ENCODE measurements at places on chromosomes 16 and 17.

- DNase-seq = no peak
These were observed 3.9 kb downstream of the GFAP start for GRCh38 chr17:44911133-44912001.

DNA sequence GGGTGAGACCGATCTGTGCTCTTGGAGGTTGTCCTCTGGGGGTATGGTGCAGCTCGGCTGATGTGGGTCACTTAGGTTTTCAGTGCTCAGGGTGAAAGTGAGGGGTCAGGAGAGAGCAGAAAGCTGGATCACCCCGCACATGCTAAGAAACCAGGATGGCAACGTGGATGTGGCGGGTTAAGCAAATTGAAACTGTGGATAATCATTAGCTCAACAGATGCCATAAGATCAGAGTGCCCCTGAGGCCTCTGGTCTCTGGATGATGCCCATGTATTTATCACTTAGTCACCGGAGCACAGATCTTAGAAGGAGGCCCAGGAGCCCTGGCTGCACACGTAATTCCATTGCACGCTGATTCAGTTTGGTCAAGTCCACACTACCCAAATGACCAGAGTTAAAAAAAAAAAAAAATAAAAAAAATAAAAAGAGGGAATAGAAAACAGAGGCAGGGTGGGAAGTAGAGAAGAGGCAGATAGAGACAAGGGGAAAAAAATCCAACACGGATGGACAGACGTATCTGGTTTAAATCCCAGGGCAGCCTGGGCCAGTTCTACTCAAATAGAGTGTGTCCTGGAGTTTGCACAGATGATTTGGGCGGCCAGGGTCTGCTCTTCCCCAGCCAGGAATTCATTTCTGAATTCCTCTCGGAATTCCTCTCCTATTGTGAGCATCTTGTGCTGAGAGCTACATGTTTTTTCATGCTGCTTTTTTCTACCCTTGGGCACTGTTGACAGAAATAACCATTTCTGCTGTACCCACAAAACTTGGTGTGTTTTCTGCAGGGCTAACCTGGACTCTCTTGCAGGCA lies 378.3 kb downstream of the CPPED1 start:
- DNase-seq = no peak

DNA sequence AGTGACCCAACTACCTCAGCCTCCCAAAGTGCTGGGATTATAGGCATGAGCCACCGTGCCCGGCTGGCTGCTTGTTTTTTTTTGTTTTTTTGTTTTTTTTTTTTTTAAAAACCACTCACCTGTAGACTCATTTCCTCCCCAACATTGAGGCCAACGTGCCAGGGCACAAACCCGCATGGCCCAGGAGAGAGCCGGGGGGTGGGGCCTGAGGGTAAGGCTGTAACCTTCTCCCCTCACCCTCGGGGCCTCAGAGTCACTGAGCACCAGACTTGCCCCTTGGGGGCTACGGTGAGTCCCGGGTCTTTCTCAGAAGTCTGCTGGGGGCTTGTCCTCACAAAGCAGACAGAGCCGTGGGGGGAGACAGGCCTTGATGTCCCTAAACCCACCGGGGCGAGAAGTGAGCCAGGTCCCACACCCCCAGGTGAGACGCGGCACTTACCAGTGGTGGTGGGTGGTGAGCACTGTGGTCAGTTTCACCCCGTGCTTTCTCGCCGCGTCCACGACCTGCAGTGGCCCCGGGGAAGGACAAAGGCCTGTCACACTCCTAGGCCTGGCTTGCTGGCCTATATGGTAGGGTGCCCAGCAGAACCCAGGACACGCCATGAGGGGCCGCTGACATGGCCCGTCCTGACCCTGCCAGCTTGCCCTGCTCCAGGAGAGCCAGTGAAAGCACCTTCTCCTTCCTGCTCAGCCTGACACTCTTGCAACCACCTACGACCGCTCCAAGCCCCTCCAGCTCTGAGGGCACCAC lies 4.6 kb downstream of the HAGH start:
- no peak for DNase-seq

DNA sequence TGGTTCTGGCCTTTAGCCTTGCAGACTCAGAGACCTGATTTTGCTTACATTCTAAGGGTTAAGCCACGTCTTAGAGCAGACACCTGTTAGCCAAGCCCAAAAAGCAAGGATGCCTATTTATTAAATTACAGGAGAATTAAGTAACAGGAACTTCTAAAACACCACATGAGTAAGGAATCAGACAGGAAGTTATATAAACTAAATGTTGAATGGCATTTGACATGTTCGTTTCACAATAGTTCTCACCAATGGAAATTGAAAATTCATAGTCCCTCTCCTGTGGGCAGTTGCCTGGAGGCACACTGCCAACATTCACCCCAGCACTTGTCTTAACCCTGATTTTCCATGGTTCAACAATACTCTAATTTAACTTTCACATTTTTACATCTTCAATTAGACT lies 9.0 kb downstream of the KRTAP9-7 start:
- DNase-seq = no peak

DNA sequence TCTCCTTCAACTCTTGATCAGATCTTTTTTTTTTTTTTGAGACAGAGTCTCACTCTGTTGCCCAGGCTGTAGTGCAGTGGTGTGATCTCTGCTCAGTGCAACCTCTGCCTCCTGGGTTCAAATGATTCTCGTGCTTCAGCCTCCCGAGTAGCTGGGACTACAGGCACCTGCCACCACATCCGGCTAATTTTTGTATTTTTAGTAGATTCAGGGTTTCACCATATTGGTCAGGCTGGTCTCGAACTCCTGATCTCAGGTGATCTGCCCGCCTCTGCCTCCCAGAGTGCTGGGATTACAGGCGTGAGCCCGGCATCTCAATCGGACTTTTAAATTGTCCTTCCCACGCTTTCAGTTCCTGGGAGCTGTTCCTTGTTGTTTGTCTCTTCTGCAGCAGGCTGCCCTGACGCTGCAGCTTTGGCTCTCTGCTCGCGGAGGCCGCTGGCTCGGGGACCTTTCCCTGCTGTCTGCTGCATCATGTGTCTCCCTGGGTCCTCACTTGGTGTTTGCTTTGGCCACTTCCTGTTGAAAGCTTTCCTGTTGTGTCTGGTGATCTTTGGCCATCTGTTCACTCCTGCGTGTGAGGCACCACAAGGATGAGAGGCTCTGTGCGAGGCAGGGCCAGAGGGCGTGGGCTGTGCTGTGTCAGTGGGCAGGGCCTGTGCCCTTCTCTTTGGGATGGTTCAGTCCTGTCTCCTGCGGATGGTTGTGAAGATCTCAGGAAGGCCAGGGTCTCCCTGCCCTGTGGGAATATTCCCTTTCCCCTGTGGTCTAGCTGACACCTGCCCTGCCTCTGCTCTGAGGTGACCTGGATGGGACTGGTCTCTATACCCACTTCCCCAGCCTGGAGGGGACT lies 18.4 kb upstream of the CAPN15 start:
- DNase-seq = no peak

DNA sequence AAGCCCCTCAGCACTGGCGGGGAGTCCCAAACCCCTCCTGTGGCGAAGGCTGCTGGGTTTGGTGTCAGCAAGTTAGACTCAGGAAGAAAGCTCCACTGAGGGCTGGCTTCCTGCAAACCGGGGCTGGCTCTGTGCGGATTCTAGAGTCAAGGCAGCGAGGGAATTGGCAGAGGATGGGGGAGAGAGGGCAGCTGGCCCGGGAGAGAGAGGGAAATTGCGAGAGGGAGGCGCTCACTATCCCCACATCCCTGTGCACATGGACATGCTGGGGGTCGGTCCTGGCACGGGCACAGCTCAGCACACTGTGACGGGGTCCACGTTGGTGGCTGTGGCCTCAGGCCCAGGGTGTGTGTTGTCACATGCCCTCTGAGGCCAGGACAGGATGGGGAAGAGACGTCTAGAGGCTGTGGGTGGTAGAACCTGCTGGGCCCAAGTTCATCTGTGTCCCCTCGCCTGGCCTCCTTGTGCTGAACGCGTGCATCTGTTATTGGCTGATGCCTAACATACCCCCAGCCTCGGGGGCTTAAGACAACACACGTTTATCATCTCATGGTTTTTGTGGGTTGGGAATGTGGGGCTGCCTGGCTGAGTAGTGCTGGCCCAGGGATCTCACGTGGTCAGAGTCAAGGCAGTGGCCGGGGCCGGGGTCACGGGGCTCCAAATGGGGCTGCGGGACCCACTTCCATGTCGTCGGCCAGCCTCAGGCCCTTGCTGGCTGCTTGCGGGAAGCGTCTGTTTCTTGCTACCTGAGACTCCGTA lies 16.7 kb upstream of the JPH3 start:
- DNase-seq = no peak

- no peak for DNase-seq
These were observed 17.7 kb downstream of the RAI1 start for GRCh38 chr17:17698869-17699351.

- peak; percentile 43 for DNase-seq
These were observed 3.7 kb upstream of the LYZL6 start for GRCh38 chr17:35947156-35947585.

DNA sequence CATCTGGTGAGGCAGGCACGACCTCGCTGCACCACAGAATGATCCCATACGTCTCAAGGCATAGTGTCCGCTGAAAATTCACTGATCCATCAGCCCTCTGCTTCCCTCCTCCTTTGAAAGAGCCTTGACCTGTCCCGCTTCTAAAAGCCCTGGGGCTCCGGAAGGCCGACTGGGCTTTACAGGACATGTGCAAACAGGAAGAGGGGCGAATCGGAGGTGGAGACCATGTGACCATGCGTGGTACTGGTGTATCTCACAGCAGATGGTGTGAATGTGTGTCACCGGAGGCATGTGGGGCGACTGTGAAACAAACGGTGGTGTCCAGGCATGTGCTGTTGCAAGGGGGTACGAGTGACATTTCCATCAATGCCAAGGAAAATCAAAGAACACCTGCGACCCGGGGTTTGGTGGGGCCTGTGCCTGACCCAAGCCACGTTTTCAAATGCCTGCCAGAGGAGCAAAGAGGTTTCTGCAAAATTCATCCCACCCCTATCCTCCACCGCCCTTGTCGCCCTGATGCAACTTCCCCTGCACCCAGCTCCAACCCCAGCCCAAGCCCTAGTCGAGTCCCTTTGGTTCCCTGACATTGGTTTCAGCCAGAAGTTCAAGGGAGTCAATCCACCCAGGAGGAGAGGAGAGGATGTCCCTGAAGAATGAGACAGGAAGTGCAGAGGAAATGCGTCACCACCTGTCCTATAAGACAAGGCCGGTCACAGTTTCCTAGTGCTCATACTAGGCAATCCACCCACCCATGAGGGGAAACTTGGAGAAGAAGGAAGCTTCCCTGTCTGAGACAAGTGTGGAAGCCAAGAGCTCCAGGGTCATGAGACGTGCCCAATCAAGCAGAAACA lies 5.9 kb upstream of the KCNJ18 start:
- DNase-seq = no peak

GRCh38 chr17:30600060-30600829 lies 123.0 kb downstream of the GOSR1 start:
- DNase-seq = peak; percentile 87

GRCh38 chr17:56119936-56120335 lies 33.3 kb upstream of the ANKFN1 start:
- DNase-seq = no peak

DNA sequence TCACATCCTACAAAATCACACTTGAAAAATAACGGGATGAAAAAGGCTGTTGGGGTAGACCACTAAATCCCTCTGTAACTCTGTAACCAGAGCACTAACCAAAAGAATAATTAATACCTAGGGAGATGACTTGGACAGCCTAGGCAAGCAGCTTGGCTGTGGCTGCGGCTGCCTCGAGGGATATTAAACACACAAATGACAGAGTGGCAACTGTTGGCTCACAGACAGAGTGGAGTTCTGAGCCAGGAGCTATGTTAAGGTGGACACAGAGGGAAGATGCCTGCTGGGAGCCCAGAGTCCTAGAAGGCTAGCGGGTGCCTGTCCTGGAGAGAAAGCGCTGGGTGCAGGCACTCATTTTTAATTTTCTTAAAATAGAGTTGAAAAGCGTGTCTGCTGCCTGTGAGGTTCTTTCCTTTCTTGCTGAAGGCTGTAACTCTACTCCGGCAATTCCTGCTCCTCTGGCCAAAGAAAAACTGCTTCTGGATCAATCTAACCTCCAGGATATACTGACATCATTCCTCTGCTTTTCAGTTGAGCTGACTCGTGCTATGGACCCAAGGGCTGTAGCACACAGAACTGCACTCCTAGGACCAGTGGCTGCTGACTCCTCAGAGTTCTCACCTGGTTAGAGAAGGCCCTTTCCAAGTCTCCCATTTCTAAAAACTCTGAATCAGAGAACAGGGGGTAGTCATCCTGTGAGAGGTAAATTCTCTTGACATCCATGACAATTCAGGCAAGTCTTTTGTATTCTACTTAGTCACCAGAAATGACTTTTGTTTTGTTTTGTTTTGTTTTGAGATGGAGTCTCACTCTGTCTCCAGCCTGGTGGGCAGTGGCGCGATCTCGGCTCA lies 147.9 kb downstream of the STX8 start:
- peak; percentile 71 for DNase-seq

- DNase-seq = peak; percentile 90
These were observed 64.1 kb upstream of the SREBF1 start for GRCh38 chr17:17900615-17901520.

DNA sequence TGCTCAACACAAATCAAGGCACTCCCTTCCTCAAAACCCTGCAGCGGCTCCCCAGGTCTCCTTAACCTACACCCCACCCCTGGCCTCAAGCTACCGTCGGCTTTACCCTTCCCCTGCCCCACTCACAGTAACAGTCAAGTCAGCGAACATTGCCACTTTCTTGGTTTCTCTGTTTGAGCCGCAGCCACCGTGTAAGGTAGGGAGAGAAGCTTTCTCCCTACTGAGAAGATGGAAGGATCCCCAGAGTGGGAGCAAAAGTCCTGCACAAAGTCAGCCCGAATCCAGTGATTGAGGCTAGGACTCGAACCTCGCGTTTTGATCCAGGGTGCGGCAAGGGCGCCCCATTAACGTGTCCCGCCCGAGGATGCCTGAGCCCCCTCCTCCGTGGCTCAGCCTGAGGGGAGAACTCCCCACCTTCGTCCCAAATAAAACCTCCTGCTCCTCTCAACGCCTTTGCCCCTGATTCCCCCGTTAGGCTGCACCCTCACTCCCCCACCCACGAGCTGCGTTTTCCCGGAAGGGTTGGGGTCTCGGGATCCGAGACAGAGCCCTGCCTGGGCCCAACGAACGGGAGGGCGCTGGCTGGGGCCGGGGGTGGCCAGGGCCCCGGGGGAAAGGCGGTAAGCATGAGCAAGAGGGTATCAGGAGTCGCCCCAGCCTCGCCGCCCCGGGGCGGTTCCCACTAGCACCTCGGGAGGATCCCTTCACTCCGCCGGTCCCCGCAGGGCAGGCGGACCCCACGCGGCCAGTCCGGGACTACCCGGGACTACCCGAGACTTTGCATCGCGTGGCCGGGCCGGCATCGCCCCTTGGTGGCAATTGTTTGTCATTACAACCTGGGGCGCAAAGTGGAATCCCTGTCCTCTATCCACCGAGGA lies 9.9 kb upstream of the NAGS start:
- DNase-seq = peak; percentile 70

GRCh38 chr17:68461122-68461539 lies 3.8 kb upstream of the WIPI1 start:
- no peak for DNase-seq

GRCh38 chr16:54110016-54110981 lies 176.3 kb downstream of the IRX3 start:
- DNase-seq = no peak

DNA sequence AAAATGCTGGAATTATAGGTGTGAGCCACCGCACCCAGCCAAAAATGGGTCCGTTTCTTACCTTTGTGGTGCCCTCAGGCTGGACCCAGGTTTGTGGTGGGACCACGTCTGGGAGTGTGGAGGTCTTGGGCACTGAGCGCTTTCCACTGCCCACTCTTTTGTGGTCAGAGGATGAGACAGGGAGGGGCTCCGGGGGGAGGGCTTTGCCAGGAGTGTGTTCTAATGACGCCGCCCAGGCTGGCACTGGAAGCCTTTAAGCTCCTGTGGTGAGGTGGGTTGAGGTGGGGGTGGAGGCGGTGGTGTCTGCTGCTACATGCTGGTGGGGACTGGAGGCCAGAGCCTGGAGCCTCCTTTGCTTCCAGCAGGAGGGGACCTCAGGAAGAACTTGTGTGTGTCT lies 12.8 kb upstream of the ADCY7 start:
- DNase-seq = no peak

All from femur (tissue), 1 donor.